Left ventricle myocardium superior (tissue), 1 donor: ENCODE measurements at places on chromosomes 12 and 14. TPM values are rescaled to one million over a fixed set of nuclear protein-coding genes. Genes with fewer than 3 reads are reported as not detected.

DNA sequence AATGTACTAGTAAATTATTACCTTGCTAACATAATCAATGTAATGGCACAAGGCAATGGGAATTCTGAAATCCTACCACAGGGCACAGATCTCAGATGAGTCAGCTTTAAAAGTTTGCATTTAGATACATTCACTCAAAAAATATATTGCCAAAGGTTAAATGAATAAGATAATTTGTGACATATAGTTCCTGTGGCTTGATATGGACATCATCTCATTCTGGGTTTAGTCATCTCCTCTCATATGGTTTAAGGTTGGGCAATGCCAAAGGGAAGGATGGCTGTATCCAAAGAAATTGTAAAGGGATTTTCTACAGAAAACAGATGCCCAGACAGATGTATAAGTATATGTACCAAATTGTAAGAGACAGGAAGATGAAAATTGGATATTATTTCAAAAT is 1065.0 kb downstream of the LRFN5 start:
- DNase-seq = no peak

DNA sequence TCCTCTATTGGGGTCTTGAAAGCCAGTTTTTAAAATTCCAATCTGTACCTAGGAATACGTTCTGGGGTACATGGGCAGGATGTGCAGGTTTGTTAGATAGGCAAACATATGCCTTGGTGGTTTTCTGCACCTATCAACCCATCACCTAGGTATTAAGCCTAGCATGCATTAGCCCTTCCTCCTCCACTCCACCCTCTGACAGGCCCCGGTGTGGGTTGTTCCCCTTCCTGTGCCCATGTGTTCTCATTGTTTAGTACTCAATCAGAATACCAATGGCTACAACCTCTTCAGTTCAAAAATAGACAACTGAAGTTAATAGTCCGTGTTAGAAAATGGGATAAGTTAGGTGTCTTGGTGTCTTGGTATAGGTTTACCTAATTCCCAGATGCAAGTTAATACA is 3.4 kb downstream of the NTS start:
- no peak for DNase-seq

Gene AACS
- 12.9 TPM for total RNA-seq

Gene EAPP
- 19.3 TPM for total RNA-seq

Gene TSPAN8
- total RNA-seq = not detected
